ENCODE measurements at places on chromosomes 5 and 9. TPM values are rescaled to one million over a fixed set of nuclear protein-coding genes. Genes with fewer than 3 reads are reported as not detected.

Gene C9orf85
- total RNA-seq = 11.6 TPM

Gene SLCO6A1
- total RNA-seq = not detected

Gene IFNA21
- total RNA-seq = not detected

Gene TEX48
- total RNA-seq = not detected

Gene EFNA5
- 0.75 TPM for total RNA-seq

Gene LEAP2
- 0.11 TPM for total RNA-seq

Gene GOLM1
- total RNA-seq = 123 TPM

Gene C9orf50
- total RNA-seq = 0.12 TPM

Gene FBLL1
- total RNA-seq = 0.75 TPM

Gene C9orf153
- total RNA-seq = 0.25 TPM

Gene IL31RA
- total RNA-seq = 1.2 TPM

Gene PRRX2
- total RNA-seq = 2.0 TPM

Gene NEUROG1
- not detected for total RNA-seq

Gene RXRA
- 15.4 TPM for total RNA-seq

Gene IFNB1
- not detected for total RNA-seq

Gene CCL19
- not detected for total RNA-seq

Gene PRR16
- 5.9 TPM for total RNA-seq

Gene WWC1
- 0.33 TPM for total RNA-seq

Gene LCP2
- total RNA-seq = 0.25 TPM

Gene SMIM15
- total RNA-seq = 86.7 TPM

Gene IL4
- total RNA-seq = not detected

Gene MRPS2
- total RNA-seq = 12.4 TPM

Gene CCL28
- total RNA-seq = 1.5 TPM

Gene ARL14EPL
- 0.89 TPM for total RNA-seq

Gene IL33
- 44.6 TPM for total RNA-seq

Gene ADAMTSL2
- total RNA-seq = not detected

Gene HAVCR1
- total RNA-seq = not detected

Gene PTPDC1
- total RNA-seq = 13.2 TPM

Gene ENTPD2
- not detected for total RNA-seq

Gene SNAPC3
- 53.9 TPM for total RNA-seq

Gene ENTPD8
- 0.12 TPM for total RNA-seq

Gene SOHLH1
- total RNA-seq = not detected

Gene BTNL9
- not detected for total RNA-seq

Gene TRIM7
- total RNA-seq = 2.4 TPM

Gene C7
- 0.12 TPM for total RNA-seq

Gene PCDHGB2
- total RNA-seq = 1.2 TPM

Gene SLC1A3
- 2.1 TPM for total RNA-seq

Gene CDH6
- total RNA-seq = 21.6 TPM

Gene CNTNAP3
- 0.87 TPM for total RNA-seq

Gene SPATA31C1
- total RNA-seq = not detected

Gene FYB1
- 0.12 TPM for total RNA-seq

Gene PCDHB6
- under 0.01 TPM for total RNA-seq

Gene NMUR2
- total RNA-seq = not detected

Gene PDCD1LG2
- 10.1 TPM for total RNA-seq

Gene C5orf58
- total RNA-seq = not detected

Gene HIGD2A
- total RNA-seq = 17.0 TPM

Gene SAXO1
- not detected for total RNA-seq

Gene TRPM3
- total RNA-seq = 0.77 TPM

Gene PCDHA12
- 0.11 TPM for total RNA-seq

Gene FOXD4L5
- total RNA-seq = not detected

Gene OTP
- not detected for total RNA-seq

Gene ITGA1
- 9.5 TPM for total RNA-seq

Gene FXN
- total RNA-seq = 3.2 TPM

Gene SEMA5A
- total RNA-seq = 16.0 TPM

Gene ECM2
- total RNA-seq = 1.00 TPM

Gene OMD
- not detected for total RNA-seq

Gene SNX18
- total RNA-seq = 65.7 TPM

Measured in uterine smooth muscle cell (primary cell).